ENCODE measurements at places on chromosomes 13 and 19. TPM values are rescaled to one million over a fixed set of nuclear protein-coding genes. Genes with fewer than 3 reads are reported as not detected.

GRCh38 chr13:51331354-51331861 lies 8.1 kb upstream of the SERPINE3 start:
- no peak overlapping the region for H3K27ac ChIP-seq
- peaks cover 5% of the 10 kb centered on the region for H3K4me1 ChIP-seq
- H3K36me3 ChIP-seq: no peaks in the 10 kb centered on the region

- H3K4me3 ChIP-seq: no peak overlapping the region
- no peaks in the 10 kb centered on the region for H3K36me3 ChIP-seq
Observed at GRCh38 chr19:47280183-47280797, 5.6 kb downstream of the INAFM1 start.

DNA sequence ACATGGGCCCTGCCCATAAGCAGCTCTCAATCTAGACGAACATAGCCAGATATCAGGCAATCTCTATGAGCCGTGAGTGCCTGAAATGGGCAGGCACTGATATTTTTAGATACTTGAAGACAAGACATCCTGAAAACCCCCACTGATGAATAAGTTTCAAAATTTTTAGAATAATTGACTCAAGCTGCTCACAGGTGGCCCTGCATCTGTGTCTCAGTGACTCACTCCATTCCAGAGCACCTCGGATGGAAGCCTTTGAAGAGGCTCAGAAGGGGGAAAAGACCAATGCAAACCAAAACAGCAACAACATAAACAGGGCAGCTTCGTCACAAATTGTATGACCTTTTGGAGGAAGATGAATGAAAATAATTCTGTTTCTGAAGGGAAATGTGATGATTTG lies 42.8 kb upstream of the SLC46A3 start:
- H3K27ac ChIP-seq: no peak overlapping the region
- no peaks in the 10 kb centered on the region for H3K36me3 ChIP-seq
- H3K4me3 ChIP-seq: no peak overlapping the region
- H3K4me1 ChIP-seq: no peaks in the 10 kb centered on the region
- H3K27me3 ChIP-seq: no peaks in the 10 kb centered on the region
- DNase-seq: no peak

DNA sequence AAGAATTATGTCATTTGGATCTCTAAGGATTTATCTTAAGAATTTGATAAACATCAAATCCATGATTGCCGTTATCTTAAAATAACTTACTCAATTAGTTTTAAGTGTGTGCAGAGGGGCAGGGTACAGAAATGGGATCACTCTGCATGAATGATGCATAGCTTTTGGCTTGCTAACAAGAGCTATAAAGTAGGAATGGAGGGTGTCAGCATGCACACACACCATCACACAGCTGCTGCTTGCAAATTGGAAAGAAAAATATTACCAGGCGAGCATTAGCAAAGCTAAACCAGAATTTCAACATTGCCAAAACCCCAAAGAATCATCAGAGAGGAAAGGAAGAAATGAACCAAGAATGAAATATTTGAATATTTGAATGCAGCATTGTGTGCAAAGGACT lies 580.6 kb downstream of the LMO7 start:
- H3K4me1 ChIP-seq: peaks cover 5% of the 10 kb centered on the region
- no peak overlapping the region for H3K27ac ChIP-seq
- no peaks in the 10 kb centered on the region for H3K27me3 ChIP-seq

DNA sequence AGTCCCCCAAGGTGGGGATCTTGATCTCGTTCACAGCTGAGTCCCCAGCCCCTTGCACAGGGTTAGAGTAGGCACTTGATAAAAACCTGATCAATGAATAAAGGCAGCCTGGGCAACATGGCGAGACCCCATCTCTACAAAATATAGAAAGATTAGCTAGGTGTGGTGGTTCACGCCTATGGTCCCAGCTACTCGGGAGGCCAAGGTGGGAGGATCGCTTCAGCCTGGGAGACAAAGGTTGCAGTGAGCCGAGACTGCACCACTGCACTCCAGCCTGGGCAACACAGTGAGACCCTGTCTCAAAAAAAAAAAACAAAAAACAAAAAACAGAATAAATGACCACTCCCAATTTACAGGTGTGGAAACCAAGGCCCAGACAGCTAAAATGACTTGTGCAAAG lies 4.8 kb downstream of the YIF1B start:
- H3K27ac ChIP-seq: no peak overlapping the region
- H3K27me3 ChIP-seq: no peaks in the 10 kb centered on the region
- DNase-seq: no peak
- H3K36me3 ChIP-seq: peaks cover 9% of the 10 kb centered on the region

DNA sequence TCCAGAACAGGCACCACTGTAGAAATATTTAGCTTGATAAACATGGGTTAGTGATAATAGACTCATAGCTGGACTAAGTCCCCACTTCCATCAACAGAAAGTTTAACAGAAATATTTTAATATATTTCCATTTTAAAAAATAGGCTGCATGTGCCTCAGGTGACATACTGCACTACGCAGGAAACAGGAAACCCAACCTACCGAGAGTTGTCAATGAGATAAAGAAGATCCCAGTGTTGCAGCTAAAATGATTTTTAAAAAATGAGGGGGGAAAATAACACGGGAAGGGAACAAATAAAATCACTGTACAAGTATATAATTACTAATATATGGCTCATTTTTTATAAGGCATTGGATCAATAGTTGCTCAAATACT lies 154.8 kb downstream of the TBC1D4 start:
- no peaks in the 10 kb centered on the region for H3K36me3 ChIP-seq
- H3K27me3 ChIP-seq: no peaks in the 10 kb centered on the region
- H3K4me3 ChIP-seq: no peak overlapping the region
- DNase-seq: no peak
- H3K4me1 ChIP-seq: peaks cover 6% of the 10 kb centered on the region
- no peak overlapping the region for H3K27ac ChIP-seq

DNA sequence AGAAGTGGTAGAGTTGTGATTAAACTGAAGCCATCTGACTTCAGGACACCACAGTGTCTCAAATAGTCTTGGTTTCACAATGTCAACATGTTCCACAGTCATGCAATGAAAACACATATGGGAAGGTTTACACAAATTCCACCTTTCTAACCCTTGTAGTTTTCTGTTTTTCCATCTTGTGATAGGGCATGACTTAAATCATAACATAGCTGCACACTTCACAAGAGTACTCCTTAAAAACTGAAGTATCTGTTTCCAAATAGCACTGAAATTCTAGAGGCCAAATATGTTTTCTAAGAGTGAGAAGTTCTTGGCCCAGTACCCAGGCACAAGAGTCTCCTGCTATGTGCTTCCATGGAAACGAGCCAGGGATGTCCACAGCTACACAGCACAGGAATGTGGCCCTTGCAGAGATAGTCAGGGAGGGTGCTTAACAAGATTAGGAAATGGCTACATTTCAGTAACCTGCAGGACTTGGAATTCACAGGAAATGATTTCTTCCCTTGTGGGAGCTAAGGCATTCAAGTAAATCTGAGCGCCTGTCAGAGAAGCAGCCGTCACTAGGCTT lies 269.1 kb downstream of the NDFIP2 start:
- no peak for DNase-seq
- no peaks in the 10 kb centered on the region for H3K27me3 ChIP-seq
- H3K27ac ChIP-seq: no peak overlapping the region
- no peaks in the 10 kb centered on the region for H3K36me3 ChIP-seq
- H3K4me1 ChIP-seq: peaks cover 8% of the 10 kb centered on the region

- DNase-seq: peak; percentile 96
- peaks cover 8% of the 10 kb centered on the region for H3K36me3 ChIP-seq
- no peaks in the 10 kb centered on the region for H3K27me3 ChIP-seq
- peaks cover 24% of the 10 kb centered on the region for H3K4me1 ChIP-seq
- H3K4me3 ChIP-seq: peak overlapping the region; percentile 53
Observed at GRCh38 chr19:17107546-17108452, 32.2 kb downstream of the MYO9B start.

- H3K4me1 ChIP-seq: no peaks in the 10 kb centered on the region
- peak overlapping the region; percentile 35 for H3K4me3 ChIP-seq
- H3K27ac ChIP-seq: no peak overlapping the region
- H3K36me3 ChIP-seq: no peaks in the 10 kb centered on the region
- DNase-seq: peak; percentile 70
Observed at GRCh38 chr19:45927565-45928261, 13.1 kb upstream of the NANOS2 start.

GRCh38 chr13:114002009-114002544 lies 28.2 kb upstream of the C13orf46 start:
- H3K36me3 ChIP-seq: peaks cover 17% of the 10 kb centered on the region

DNA sequence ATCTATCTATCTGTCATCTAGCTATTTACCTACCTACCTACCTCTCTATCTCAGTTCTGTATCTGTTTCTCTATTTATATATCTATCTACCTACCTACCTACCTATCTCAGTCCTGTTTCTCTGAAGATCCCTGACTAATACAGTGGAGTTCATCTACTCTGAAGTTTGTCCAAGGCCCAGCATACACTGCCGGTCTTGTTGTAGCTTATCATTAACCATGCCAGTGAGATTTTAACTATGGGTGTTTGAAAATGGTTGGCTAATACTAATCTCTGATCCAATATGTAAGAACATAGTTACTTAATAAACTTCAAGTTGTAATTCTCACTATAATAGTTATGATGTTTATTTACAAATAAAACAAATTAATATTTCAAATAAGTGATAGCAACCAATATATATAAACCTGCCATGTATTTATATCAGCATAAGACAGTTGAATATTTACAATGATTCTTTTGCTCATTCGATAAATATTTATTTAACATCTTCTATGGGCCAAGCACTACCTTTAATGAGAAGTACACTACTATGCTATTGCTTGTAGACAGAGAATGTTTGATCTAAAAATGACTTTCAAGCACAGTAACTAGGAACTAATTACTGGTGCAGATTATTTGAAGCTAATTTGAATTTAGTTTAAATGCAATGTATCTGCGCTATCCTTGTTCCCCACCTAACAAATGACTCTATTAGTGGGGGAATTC lies 242.1 kb downstream of the KLF5 start:
- no peaks in the 10 kb centered on the region for H3K4me1 ChIP-seq
- DNase-seq: no peak
- no peaks in the 10 kb centered on the region for H3K36me3 ChIP-seq
- H3K27me3 ChIP-seq: no peaks in the 10 kb centered on the region
- no peak overlapping the region for H3K4me3 ChIP-seq
- no peak overlapping the region for H3K27ac ChIP-seq

DNA sequence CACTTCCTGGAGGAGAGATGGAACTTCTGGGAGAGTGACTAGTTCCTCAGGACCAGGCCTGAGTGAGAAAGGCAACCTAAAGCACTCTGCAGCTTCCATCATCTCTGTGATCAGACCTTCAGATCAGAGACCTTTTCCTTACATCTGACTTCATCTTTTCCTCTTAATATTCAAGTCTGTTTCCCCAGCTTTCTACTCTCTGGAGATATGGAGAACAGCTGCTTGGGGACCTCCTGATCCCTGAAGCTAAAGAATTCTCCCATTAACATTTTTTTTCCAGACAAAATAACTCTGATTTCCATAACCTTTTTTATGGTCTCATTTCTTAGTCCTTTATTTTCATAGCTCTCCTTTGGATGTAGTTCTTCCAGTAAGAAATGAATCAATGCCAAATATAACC lies 133.4 kb upstream of the FNDC3A start:
- H3K27ac ChIP-seq: peak overlapping the region; percentile 50
- DNase-seq: no peak
- peaks cover 18% of the 10 kb centered on the region for H3K4me1 ChIP-seq
- no peaks in the 10 kb centered on the region for H3K36me3 ChIP-seq
- no peak overlapping the region for H3K4me3 ChIP-seq

- peaks cover 2% of the 10 kb centered on the region for H3K36me3 ChIP-seq
- H3K27me3 ChIP-seq: no peaks in the 10 kb centered on the region
- peak overlapping the region; percentile 95 for H3K4me3 ChIP-seq
- DNase-seq: no peak
- peak overlapping the region; percentile 99 for H3K27ac ChIP-seq
- H3K4me1 ChIP-seq: peaks cover 47% of the 10 kb centered on the region
Observed at GRCh38 chr19:1133471-1133929, 29.7 kb downstream of the GPX4 start.

- DNase-seq: no peak
- no peaks in the 10 kb centered on the region for H3K27me3 ChIP-seq
- no peak overlapping the region for H3K27ac ChIP-seq
Observed at GRCh38 chr19:46823049-46823448, 27.6 kb downstream of the AP2S1 start.

GRCh38 chr19:53389978-53390377 lies 5.0 kb upstream of the ZNF765 start:
- peaks cover 8% of the 10 kb centered on the region for H3K36me3 ChIP-seq
- no peak overlapping the region for H3K27ac ChIP-seq
- no peak overlapping the region for H3K4me3 ChIP-seq
- no peaks in the 10 kb centered on the region for H3K27me3 ChIP-seq
- no peak for DNase-seq

DNA sequence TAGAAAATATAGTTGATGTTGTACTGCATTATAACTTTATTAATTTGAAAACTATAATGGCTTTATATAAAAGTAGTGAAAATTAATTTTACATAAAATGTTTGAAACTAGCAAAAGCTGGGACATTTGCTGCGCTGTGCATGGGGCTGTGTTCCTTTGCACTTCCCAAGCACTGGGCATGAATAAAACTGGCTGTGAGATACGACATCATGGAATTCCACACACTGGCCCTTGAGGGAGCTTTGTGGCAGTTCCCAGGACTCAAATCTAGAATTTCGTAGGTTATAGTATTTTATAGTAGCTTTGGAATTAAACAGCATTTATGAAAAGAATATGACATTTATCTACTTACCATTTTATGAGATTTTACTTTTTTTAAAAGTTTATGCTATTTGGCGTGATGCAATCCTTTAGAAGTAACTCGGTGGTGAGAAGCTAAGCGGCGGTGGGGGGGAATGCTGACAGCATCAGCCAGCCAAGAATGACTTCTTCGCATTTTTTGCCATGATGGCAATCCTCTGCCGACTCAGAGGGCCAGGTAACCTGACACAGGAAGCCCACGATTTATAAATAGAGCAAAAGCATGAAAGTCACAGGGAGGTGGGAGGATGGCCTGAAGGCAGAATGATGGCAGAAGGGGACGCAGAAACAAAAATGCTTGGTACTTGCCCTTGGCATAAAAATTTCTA lies 553.5 kb downstream of the MYO16 start:
- no peak for DNase-seq
- H3K4me1 ChIP-seq: no peaks in the 10 kb centered on the region
- no peaks in the 10 kb centered on the region for H3K27me3 ChIP-seq
- H3K27ac ChIP-seq: no peak overlapping the region
- H3K36me3 ChIP-seq: no peaks in the 10 kb centered on the region

Gene CXCL17
- not detected for total RNA-seq

Gene THSD8
- total RNA-seq: not detected

Gene CEACAM3
- total RNA-seq: not detected

Gene ERCC1
- 99.8 TPM for total RNA-seq

Gene CACNG8
- total RNA-seq: not detected

Gene SGCG
- 3.4 TPM for total RNA-seq

Gene NRTN
- not detected for total RNA-seq

Gene CACNG7
- not detected for total RNA-seq

Gene HIPK4
- total RNA-seq: not detected

Gene PRSS57
- total RNA-seq: not detected

All from thoracic aorta (tissue), 2 donors.